ENCODE measurements at places on chromosomes 5 and 9. TPM values are rescaled to one million over a fixed set of nuclear protein-coding genes. Genes with fewer than 3 reads are reported as not detected.

DNA sequence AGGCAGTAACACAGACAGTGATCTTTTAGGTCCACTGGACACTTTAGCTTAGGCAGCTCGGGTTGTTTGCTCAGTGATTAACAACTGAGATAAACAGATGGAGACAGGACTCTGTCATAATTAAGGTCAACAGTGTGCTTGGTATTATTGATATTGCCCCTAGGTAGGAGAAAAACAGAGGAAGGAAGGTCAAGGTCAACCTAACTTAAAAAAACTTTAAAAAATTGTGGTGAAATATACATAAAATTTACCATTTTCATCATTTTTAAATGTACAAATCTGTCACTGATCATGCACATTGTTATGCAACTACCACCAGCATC is 2.1 kb upstream of the HSPA4 start:
- no peak for DNase-seq

GRCh38 chr5:87195104-87195591 is 72.5 kb upstream of the RASA1 start:
- no peak for DNase-seq

GRCh38 chr5:139788294-139788910 is 7.2 kb upstream of the PSD2 start:
- DNase-seq: no peak

- no peak for DNase-seq
Measured at GRCh38 chr5:36423578-36424307, 122.0 kb upstream of the RANBP3L start.

DNA sequence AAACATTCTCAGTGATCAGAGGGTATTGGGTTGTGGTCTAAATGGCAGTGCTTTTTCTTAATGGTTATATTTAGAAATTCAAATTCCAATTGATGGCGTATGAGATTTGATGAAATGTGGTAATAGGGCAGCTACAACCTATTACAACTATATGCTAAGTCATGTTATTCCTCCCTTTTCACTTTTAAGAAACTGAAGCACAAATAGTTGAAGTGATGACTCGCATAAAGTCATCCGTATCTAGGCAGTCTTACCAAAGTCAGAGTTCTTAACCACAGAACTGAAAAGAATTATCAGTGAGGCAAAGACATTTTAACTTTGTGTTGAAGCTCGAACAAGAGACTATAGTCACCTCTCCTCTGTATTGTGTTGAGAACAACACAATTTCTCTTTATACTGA is 28.2 kb downstream of the C9orf152 start:
- DNase-seq: no peak

- no peak for DNase-seq
Measured at GRCh38 chr5:593511-593910, 18.6 kb upstream of the CEP72 start.

GRCh38 chr9:27053369-27054022 is 48.0 kb upstream of the LRRC19 start:
- no peak for DNase-seq

DNA sequence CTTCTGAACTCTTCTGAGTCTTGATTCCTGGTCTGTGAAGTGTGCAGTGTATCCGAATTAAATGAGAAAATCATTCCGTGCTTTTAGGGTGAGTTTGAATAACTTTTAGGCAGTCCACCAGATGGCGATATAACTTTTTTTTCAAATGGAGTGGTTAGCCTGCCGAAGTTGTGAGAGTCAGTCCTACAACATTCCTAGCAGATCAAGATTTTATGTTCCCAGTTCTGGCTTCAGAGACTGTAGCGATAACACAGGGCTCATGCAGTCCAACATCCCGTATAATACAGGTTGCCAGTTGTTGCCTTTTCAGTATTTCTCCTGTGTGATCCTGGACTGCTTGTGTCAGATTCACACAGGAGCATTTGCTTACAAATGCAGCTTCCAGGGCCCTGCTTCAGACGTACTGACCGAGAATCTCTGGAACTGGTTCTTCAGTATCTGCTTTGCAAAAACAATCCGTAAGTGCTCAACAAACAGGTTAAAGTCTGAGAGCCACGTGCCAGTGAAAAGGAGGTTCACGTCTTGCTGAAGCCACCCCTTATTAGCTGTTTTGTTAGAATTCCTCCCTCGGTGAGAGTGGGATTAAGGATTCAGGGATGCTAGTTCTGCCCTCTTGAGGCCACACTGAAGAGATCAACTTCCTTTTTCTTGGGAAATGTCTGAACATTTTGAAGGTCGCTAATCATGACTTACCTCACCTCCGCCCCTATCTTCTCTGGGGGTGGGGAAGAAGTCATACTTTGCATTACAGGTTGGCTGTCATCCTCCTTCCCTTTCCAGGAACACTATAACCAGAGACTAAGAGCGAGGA is 22.8 kb downstream of the SMIM3 start:
- DNase-seq: no peak

DNA sequence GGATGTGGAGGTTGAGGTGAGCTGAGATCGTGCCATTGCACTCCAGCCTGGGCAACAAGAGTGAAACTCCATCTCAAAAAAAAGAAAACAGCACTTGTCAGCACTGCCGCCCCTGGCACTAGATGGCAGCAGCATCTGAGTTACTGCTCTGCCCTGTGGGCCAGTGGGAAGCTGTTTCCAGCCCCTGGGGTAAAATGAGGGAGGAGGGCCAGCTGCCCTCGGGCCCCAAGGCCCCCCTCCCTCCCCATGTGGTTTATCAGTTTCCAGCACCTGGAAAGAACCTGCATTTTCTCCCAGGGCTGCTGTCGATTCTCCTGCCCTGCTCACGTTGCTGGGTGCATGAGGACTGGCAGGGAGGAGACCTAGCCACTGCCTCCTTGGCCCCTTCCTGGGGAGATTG is 13.2 kb upstream of the CEL start:
- DNase-seq: no peak

DNA sequence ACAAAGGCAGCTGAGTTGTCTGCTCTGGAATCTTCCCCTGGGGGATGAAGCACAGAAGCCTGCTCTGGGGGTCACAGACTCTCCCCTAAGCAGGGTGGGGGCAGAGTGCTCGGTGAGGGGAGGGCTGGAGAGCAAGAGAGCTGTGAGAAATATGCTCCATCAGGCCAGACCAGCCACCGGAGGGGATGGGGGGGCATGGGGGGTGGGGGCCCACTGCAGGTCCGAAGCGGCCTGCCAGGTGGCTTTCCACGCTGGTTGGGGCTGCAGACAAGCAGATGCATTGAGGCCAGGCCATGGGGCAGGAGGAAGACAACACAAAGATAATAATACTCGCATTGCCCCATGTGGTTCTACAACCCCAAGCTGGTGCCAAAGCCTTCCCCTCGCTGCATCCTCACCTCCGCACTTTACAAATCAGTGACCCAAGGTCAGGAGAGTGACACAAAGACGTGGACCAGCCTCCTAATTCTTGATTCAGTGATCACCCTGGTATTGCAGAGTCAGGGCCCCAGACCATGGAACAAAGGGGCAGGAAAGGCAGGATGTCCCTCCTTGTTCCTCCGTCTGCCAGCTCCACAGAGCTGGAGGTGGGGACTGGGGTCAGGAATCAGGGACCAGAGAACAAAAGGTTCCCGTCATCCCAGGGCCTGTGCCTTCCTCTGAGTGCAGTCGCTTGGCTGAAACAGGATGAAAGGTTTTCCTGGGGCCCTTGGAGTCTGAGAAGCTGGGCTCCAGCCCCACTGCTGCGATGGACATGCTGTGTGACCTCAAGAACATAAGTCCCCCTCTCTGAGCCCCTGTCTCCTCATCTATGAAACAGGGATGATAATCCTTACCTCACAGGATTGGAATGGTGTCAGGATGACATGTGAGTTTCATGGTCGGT is 37.2 kb upstream of the GABRP start:
- DNase-seq: peak; percentile 56

DNA sequence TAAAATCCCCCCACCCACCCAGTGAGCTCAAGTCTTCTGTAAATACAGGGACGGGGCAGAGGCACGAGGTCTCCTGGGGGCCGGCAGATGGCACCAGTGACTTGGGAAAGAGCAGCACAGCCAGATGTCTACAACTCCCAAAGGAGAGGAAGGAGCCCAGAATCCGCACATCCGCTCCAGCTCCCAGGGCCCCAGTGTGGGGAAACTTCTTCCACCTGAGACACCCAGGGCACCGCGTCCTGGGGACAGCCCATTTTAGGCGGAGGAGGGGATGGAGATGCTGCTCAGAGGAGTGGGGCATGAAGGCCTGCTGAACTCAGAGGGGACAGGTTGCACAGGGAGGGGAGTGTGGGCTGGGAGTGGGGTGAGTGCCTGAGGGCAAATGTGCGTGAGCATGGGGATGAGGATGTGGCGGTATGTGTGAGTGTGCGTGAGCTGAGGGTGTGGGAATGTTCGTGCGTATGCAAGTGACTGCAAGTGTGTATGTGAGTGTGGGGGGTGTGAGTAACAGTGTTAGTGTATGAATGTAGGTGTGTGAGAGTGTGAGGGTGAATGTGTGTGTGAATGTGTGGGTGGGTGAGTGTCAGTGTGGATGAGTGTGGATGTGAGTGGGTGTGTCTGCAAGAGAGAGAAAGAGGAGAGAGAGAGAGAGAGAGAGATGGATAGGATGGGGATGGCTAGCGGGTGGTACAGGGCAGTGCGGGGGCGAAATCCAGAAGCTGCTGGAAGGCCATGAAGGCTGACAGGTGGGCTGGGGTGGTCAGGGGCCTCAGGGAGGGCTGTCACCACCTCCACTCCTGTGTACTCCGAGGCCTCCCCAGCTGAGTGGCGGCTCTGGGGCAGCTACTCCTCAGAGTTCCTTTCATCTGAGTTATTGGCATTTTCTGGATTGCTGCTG is 63.5 kb downstream of the DUSP1 start:
- DNase-seq: no peak

DNA sequence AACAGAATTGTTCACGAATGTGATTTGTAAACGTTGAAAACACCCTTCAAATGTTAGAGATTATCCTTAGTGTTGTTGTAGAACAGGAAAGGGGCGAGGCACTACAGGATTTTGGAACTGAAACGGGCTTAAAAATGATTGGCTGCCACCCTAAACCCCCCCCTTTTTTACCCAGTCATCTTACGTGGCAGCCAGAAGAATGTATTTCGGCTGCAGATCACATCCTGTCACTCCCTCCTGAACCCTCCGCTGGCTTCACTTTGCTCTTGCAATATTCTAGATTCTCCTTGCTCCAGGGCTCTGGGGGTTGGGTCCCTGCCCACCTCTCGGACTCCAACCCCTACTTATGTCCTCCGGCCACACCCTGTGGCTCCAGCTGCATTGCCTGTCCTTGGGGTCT is 13.9 kb upstream of the UNC5A start:
- no peak for DNase-seq

- DNase-seq: no peak
Measured at GRCh38 chr5:123571927-123572326, 60.0 kb downstream of the CSNK1G3 start.

- DNase-seq: no peak
Measured at GRCh38 chr5:123367739-123368138, 55.5 kb downstream of the CEP120 start.

DNA sequence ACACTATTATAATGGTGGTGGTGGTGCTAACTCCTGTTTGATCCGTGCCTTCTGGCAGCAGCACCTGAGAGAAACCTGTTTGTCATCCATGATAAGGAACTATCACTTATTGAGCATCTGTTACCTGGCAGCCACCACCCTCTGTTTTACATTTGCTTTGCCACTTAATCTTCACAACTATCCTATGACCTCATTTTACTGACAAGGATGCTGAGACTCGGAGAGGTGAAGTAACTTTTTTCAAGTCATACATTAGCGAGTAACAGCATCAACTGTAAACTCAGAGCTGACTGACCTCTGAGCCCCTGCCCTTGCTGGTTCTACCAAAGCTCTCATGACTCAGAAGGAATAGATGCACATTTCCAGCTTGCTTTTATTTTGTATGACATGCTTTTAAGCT is 81.1 kb downstream of the EGFLAM start:
- DNase-seq: no peak

DNA sequence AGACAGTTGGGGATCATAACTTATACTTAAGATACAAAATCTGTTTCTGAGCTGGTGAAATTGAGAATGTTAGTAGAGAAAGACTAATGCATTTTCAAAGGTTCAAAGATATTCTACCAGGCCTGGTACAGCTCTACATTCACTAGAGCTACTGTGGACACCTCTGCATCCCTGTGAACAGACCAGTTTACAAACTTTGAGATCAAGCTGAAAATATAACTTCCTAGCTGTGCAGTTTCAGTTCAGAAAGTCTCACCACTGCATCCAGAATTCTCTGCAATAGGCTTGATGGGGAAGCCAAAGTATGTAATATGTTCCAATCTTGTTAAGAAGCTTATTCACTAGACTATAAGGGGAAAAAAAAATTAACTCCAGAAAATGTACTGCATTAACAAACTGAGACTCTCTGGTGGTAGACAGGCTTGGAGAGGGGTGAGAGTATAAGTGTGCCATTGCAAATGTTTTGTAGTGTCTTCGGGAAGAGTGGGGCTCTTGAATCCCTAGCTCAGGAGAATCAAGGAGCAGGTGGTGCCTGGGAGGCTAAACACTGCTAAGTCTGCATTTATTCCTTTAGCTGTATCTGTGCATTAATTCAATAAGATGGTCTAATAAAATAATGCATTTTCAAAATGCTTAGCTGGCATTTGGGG is 671.9 kb downstream of the NR2F1-AS1 start:
- no peak for DNase-seq

DNA sequence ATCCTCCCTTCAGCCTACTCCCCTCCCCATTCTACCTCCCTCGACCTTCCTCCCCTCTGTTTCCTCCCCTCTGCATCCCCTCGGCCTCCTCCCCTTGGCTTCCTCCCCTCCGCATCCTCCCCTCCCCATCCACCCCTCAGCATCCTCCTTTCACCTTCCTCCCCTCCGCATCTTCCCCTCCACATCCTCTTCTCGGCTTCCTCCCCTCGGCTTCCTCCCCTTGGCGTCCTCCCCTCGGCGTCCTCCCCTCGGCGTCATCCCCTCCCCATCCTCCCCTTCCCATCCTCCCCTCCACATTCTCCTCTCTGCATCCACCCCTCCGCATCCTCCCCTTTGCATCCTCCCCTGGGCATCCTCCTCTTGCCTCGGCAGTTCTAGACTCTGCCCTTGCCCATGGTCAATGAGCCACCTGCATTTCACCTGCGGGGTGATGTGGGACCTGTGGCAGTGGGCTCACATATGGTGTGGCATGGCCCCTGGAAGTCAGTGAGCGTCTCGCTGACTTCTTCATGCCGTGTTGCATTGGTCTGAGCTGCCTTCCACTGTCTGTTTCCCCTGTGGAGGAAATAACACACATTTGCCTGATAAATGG is 113.0 kb downstream of the WNK2 start:
- no peak for DNase-seq

DNA sequence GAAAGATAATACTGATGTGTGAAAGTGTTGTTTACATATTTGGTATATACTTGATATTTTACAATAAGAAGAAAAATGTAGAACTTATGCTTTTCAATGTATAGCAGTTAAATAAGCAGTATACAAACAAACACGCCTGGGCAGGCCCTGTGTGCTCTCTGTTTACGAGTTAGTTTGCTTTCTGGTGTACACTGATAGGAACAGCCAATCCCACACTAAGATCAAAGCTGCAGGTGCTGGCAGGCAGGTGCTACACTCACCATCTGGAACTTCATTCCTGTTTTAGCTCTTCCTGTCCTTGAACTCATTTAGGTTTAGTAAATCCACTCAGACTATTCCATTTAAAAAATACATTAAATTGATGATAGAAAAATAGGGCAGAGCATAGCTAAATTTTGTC is 614.7 kb upstream of the ST8SIA4 start:
- no peak for DNase-seq

Gene NME5
- total RNA-seq: 3.8 TPM

Gene LSM11
- 2.4 TPM for total RNA-seq

Gene SOX30
- total RNA-seq: 0.89 TPM

Gene CEP120
- 11.1 TPM for total RNA-seq

Gene PRDM9
- total RNA-seq: not detected

Gene CKS2
- total RNA-seq: 10.6 TPM

Gene HNRNPH1
- 104 TPM for total RNA-seq

Gene ACTBL2
- 0.12 TPM for total RNA-seq

Gene PKD2L2
- not detected for total RNA-seq

Gene LCP2
- 3.9 TPM for total RNA-seq
